ENCODE measurements at places on chromosomes 12 and 14.

DNA sequence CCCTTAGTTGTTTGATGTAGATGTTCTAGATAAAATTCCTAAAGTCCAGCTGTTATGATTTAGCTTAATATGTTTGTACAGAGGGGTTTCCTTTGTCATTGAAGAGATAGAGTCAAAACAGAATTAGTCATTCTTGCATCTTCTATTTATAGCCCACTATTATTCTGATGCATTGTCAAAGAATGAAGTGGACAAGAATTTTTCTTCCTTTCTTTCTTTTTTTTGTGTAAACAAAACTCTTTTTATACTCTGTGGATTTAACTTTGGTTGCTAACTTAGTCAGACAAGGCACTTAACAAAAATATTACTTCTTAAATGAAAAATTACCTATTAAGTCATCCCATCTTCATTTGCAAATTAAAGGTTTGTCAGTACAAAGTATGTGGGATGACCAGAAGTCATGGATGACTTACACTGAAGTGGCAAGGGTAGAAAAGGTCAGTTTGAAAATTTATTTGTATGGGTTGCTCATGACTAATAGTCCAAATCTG is 215.6 kb upstream of the DDHD1 start:
- no peak for DNase-seq

DNA sequence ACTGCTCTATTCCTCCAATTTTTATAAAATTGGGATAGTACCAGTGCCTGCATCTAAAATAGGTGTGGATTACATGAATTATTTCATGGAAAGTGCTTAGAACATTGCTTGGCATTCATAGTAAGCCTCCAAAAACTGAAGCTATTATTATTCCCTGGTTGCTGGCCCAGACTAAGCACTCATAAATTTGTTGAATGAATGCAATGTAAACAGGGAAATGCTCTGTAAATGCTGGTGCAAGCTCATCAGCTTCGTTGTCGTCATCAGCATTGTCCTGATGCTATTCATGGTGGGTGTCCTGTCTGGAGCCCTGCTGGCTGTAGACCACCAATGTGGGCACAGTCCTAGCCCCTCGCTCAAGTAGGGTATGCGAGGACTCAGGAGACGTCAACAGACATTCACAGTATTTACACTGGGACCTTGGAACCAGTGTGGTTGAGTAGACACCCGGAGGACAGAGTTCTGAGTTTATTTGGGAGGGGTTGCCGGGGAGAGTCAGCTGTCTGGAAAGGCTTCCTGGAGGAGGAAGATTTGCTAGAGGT is 16.5 kb downstream of the BDKRB2 start:
- no peak for DNase-seq

GRCh38 chr14:32311294-32312009 is 17.6 kb upstream of the AKAP6 start:
- DNase-seq: no peak

DNA sequence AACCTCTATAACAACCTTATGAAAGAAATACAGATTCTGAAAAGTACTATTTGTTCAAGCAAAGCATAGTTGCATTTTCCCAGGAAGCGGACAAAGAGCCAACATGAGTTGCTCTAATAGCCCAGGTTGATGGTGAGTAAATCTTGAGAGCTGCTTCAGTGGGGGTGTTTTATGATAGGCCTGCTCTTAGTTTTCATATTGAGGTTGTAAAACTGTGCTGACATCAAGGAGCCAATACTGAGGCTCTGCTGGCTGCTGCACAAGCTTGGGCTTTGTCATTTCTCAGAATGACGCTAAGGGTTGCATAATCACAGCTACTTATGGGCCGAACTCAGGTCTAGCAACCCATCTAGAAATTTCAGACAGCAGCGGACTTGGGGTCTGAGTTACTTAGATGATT is 11.5 kb downstream of the TBC1D30 start:
- no peak for DNase-seq

DNA sequence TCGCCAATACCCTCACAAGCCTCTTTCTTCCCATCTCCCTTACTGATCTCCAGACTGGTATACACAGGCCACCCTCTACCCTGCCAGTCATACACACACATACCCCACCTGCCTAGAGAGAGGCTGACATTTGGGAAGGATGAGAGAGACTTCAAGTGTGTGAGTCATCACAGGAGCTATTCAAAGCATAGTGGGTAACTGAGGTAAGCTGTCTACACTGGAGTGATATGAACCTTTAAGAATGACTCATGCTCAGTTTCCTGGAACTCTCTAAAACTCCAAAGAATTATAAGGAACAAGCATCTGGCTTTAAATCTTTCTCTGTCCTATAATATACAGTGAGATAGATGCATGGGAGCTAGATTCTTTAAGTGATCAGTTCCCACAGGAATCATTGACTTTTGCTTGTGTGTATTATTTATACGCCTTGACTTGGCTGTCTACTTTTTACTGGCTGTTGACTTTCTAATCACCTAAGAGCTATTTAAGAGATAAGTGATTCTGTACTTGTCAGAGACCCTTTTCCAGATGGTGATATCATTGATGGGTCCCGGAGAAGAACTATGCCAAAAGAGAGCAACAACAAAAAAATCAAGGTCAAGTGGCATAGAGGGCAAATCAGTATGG is 5.8 kb downstream of the IGF1 start:
- no peak for DNase-seq

DNA sequence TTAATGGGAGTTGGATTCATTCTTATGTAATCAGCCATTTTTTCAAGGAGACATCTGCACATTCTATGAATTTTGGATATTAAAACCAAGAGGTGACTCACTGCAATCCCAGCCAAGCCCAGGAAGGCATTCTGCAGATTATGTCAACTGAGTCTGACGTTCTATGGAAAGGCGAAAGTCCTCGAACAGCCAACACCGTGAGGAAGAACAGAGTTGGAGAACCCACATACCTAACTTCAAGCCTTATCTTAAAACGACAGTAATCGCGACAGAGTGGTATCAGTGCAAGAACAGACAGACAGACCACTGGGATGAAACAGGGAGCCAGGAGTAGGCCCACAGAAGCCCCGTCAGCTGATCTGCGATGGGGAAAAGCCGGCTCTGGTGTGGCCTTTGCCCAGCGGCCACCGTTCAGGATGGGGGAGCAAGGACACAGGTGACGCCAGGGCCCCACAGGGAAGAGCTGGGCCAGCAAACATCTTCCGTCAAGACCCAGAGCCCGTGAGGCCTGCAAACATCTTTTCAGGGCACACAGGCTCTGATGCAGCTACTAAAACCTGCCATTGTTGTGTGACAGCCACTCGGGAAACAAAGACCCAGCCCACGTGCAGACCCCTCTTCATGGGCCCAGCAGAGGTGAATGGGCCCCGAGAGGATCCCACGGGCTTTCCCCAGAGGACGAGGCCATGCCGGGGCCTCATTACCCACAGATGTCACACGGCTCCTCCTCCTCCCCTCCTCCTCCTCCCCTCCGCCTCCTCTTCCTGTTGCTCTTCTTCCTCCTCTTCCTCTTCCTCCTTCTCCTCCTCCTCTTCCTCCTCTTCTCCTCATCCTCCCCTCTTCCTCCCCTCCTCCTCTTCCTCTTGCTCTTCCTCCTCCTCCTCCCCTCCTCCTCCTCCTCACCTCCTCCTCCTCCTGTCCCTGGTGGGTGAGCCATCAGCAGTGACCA is 277.6 kb downstream of the ADGRD1 start:
- no peak for DNase-seq

All from heart left ventricle (tissue), 16 donors.